Stimulated activated naive CD4-positive, alpha-beta T cell (primary cell): ENCODE measurements at places on chromosomes 1 and 21.

GRCh38 chr21:41779659-41780058, 12.8 kb upstream of the RIPK4 start:
- no peak for DNase-seq

DNA sequence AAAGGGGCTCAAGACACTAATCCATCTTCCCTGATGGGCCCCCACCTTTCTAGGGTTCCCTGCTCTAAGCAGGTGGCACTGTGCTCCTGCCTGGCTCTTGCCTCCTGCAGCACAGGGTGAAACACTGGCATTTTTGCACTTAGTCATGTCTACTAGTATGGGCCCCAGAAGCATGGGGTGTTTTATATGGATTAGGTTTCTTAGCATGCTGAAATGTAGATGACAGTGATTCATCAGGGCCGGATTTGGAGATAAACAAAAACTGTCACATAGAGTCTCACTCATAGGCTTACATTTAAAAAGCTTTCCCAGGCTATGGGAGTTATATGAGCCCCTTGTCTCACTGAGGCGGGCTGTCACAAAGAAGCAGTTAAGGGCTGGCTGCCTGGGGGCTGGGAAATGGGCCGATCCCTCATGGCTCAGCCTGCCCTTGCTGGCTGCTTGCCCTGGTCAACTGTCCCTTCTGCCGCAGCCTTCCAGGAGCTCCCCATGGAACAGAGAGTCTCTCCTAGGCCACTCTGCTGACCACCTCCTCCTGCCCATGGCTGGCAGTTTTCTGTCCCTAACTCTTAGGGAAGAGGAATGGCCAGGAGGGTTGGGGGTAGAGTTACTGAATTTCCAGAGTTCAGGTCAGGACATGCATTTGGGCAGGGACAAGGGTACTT, 6.5 kb downstream of the GALNT2 start:
- no peak for DNase-seq

GRCh38 chr1:109254621-109255096, 5.3 kb downstream of the CELSR2 start:
- DNase-seq, result no peak

DNA sequence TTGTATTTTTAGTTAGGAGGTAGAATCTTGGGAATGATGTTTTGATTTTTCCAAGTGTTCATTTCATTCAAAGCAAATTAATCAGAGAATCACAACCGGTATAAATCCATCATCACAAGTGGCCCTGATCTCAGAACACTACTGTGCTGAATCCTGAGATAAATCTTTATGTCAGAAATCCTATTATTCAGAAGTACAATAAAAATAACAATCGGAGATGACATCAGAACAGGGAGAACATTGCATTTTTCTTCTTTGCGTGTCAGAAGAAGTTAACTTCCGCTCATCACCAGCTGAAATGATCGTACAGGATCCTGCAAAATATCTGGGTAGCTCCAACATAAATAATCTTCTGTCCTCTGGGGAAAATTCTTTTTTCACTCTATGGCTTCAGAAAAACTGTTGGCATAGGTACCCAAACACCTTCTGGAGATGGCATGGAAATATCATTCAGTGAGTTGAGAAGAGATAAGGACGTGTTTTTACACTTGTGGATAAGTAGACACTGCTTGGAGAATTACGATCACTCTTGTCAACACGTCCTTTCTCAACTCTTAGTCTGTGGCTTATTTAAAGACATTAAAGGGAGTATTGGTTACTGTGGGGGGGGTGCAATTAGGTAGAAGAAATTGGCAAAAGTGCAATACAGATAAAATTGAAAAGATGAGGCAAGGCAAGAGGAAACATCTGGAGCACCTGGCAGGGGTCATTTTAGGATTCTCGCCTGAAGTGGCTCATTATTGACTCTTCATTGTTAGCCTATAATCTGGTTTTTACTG, 46.9 kb upstream of the SMYD2 start:
- DNase-seq, result no peak

DNA sequence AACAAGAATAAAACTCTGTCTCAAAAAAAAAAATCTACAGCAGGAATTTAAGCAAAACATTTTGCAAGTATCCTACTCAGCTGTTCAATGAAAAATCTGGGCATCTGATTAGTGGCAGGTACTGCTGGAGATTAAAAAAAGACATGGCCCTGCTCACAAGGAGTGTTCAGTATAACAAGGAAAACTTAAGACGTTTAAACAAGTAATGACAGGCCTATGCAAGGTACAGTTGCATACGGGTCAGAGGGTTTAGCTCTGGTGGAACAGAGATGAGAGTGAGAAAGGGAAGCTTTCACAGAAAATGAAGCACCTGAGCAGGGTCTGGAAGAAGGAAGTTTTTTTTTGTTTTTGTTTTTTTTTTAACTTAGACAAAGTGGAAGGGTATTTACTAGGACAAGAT, 23.0 kb downstream of the SNRNP40 start:
- DNase-seq, result no peak
